ENCODE measurements at places on chromosomes 4 and X. TPM values are rescaled to one million over a fixed set of nuclear protein-coding genes. Genes with fewer than 3 reads are reported as not detected.

CCDC160 gene
- total RNA-seq, result not detected

- no peaks in the 10 kb centered on the region for H3K27me3 ChIP-seq
- H3K4me1 ChIP-seq, result peaks cover 36% of the 10 kb centered on the region
- H3K27ac ChIP-seq, result 0 out of 2 replicates have a peak overlapping the region, but pooled peaks have one; percentile 52
- DNase-seq, result no peak
- H3K36me3 ChIP-seq, result no peaks in the 10 kb centered on the region
These were observed 22.4 kb downstream of the PCDH18 start for GRCh38 chr4:137509855-137510282.

GRCh38 chrX:123425904-123426303 is 241.8 kb downstream of the GRIA3 start:
- H3K4me1 ChIP-seq, result no peaks in the 10 kb centered on the region
- no peak overlapping the region for H3K4me3 ChIP-seq
- H3K27me3 ChIP-seq, result no peaks in the 10 kb centered on the region
- no peak overlapping the region for H3K27ac ChIP-seq

- H3K4me1 ChIP-seq, result no peaks in the 10 kb centered on the region
- peaks cover 19% of the 10 kb centered on the region for H3K27me3 ChIP-seq
- H3K36me3 ChIP-seq, result no peaks in the 10 kb centered on the region
These were observed 5.4 kb upstream of the DUSP9 start for GRCh38 chrX:153641627-153642026.

DNA sequence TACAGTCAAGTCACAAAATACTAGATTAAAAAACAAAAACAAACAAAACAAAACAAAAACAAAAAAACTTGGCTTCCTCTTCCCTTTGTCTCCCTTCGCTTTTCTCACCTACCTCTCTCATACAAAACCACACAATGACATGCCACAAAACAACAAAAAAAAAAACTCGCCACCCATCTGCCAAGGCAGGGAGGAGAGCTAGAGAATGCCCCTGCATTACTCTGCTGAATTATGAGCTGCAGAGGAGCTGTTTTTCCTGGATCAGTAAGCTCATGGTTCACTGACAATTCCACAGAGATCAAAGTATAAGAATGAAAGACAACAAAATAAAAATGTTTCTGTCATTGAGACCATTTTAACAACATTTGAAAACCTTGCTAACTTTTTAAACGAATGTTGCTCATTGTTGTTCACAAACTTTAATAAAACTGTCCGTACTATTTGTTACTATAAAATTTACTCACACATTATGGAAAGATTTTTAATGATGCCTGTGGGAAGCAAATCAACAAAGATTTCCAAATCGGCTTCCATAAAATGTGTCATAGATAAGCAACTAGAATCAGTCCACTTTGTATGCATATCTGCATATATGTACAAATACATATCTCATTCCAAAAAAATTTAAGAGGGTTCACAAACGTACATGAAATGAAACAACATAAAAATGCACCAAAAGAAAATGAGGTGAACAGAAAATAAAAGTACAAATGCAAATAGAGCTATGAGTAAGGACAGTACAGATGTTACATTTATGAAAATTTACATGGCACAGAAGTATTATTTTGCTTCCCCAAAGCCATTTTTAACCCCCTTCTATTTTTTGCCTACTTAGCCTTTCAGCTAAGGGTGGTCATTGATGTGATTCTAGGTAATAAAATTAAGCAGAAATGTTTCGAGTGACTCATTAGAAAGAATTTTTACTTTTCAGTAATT is 252.4 kb upstream of the FAT4 start:
- H3K36me3 ChIP-seq, result no peaks in the 10 kb centered on the region
- H3K27me3 ChIP-seq, result no peaks in the 10 kb centered on the region
- no peak overlapping the region for H3K4me3 ChIP-seq
- no peak for DNase-seq
- no peaks in the 10 kb centered on the region for H3K4me1 ChIP-seq

- DNase-seq, result no peak
- no peaks in the 10 kb centered on the region for H3K36me3 ChIP-seq
- H3K27me3 ChIP-seq, result no peaks in the 10 kb centered on the region
These were observed 44.8 kb downstream of the ACOX3 start for GRCh38 chr4:8395504-8396296.

DNA sequence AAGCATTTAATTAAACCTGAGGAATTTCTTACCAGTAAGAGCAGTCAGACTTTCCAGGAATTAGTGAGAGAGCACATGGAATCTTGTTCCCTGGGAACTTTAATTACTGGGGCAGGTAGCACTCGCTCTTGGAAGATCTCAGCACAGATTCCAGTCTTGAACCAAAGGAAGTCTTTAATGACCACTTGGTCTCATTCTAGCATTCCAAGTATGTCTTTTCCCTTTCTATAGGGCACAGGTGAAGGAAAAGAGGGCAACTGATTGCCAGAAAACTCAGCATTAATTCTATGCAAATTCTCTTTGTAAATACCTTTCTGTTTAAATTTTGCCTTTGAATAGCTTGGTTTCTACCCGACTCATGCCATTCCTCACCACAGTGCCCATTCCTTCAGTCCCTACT is 236.6 kb downstream of the LDB2 start:
- no peak for DNase-seq
- peaks cover 3% of the 10 kb centered on the region for H3K36me3 ChIP-seq
- H3K4me1 ChIP-seq, result peaks cover 12% of the 10 kb centered on the region
- no peak overlapping the region for H3K4me3 ChIP-seq

TRPC5OS gene
- total RNA-seq, result not detected

- H3K36me3 ChIP-seq, result no peaks in the 10 kb centered on the region
These were observed 171.2 kb downstream of the PPP3CA start for GRCh38 chr4:101175896-101176676.

DNA sequence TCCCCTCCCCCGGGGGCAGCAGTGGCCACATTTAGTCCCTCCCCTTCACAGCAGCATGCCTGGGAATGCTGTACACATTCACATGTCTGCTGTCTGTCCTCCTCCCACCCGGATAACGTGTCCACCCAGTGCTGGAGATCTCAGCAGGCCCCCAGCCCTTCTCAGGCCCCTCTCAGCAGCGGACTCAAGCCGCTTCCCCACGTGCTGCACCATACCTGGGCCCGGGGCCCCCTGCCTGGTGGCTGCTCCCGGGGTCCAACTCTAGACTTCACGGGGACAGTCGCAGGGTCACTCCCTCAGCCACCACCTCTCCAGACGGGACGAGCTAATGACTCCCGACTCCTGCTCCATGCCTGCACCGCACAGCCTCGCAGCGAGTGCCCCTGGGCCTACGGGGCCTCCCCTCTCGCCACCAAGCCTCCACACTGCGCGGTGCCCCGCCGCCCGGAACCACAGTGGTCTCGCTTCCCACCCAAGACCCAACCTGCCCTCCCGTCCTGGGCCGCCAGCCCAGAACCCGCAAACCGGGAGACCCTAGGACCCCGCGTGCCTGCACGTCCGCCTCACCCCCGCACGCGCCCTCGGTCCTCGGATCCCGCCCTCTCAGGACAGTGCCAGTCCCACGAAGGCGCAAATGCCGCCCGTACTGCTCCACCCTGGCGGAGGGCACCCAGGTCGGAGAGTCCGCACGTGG is 1.3 kb upstream of the PCGF3 start:
- H3K27ac ChIP-seq, result no peak overlapping the region
- no peaks in the 10 kb centered on the region for H3K27me3 ChIP-seq
- DNase-seq, result no peak
- H3K4me3 ChIP-seq, result no peak overlapping the region
- H3K4me1 ChIP-seq, result no peaks in the 10 kb centered on the region

GLUD2 gene
- 0.55 TPM for total RNA-seq

DNA sequence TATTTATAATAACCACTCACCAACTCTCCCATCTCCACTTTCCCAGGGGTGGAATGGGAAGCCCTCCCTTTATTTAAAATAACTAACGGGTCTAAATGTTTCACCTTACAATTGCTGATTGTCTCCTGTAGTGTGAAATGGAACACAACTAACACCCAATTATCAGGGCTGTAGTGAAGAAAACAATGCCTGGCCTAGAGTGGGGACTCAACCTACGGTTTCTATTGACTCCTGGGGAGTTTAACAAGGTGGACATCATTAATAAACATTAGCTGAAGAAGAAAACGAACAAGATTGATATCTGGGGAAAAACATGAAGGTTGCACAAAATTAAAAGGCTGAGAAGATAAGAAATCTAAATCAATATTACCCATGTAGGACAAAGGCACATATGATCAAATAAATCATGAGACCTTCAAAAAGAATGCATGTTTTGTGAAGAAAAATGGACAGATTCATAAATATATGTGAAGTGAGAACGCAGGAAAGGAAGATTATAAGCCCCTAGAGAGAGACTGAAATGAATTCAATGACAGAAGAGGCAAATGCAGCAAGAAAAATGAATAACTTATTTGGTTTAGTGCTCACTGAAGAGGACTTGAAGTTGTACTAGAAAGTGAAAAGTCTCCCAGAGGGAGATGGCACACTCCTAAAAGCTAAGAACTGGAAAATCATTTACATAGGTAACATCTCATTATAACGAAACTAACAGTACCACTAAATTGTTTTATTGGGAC is 593.0 kb upstream of the AADAT start:
- no peaks in the 10 kb centered on the region for H3K27me3 ChIP-seq
- no peaks in the 10 kb centered on the region for H3K4me1 ChIP-seq
- H3K4me3 ChIP-seq, result no peak overlapping the region
- no peak for DNase-seq

DNA sequence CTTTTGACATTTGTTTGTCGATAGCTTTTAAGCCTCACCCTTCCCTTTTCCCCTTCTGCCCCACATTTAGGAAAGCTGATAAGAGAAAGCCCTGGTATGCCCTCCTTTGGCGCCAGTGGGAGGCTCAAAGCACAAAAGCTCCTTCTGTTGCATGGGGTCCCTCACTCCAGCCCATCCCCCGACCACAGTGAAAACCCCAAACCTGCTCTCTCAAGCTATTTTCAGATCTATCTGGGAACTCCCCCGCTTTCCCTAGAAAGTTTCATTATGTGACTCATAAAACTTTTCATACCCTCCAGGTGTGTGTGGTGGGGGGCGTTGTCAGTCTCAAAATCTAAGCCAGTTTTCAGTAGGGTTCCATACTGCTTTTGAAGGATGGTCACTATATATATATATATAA is 259.0 kb upstream of the PCDH7 start:
- DNase-seq, result no peak
- no peaks in the 10 kb centered on the region for H3K36me3 ChIP-seq
- H3K4me1 ChIP-seq, result no peaks in the 10 kb centered on the region
- no peak overlapping the region for H3K27ac ChIP-seq
- no peaks in the 10 kb centered on the region for H3K27me3 ChIP-seq

DNA sequence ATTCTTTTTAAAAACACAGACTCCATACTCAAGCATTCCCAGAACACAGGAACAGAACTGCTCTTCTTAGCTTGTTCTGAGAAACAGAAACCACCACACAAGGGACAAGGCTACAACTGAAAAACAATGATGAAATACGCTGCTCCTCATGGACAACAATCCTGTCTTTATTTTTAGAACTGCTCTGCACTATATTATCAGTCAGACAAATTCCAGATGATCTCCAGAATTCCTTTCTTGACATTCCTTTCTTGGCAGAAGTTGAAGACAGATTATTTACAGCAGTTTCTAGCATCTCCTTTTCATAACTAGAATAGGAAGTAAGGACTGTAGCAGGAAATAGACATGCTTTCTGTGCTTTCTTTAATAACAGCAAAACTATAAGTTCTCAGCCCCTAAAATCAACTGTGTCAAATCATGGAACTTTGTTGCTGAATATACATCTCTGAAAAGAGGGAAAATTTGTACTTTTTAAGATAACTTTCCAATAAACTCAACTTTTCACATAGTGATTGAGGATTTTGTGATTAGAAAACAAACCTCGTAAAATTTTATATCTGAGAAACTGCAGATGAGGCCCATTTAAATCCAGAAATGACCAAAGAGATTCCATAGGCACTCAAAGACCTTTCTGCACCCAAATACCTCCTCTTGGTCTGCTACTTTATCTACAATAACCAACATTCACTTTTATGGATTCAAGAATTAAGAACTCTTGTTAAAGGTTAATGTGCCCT is 35.9 kb downstream of the ANTXR2 start:
- DNase-seq, result peak; percentile 62
- peak overlapping the region; percentile 76 for H3K27ac ChIP-seq
- no peaks in the 10 kb centered on the region for H3K27me3 ChIP-seq
- H3K4me3 ChIP-seq, result peak overlapping the region; percentile 5

DNA sequence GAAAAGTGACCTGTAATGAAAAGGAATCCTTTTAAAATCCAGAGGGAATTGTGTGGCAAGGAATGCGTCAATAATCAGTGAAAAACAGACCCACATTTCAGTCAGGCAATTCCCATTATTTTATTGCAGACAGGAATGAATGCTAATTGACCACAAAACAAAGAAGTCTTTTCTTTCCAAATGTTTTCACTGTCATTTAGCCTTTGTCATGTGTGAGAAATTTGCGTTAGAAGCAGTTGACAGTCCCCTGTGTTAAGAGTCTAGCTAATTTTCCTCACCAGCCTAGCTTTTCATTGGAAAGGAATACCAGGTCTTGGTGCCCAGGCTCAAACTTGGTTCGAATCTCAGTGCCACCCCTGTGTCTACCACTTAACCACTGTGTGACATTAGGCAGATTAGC is 83.4 kb downstream of the KIT start:
- H3K27ac ChIP-seq, result no peak overlapping the region
- no peaks in the 10 kb centered on the region for H3K36me3 ChIP-seq
- no peaks in the 10 kb centered on the region for H3K4me1 ChIP-seq
- H3K4me3 ChIP-seq, result no peak overlapping the region

DNA sequence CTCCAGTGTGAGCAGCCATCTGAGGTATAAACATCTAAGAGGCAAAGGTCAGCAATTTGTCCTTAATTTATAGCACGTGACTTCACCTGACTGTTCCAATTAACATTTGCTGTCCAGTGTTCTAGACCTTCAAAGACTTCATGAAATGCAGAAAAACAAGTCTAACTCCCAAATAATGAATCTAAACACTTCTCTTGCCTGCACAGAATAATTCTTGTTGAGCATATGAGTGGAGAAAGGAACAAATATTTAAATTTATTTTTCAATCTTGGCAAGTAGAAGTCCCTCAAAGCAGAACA is 12.0 kb downstream of the RFC1 start:
- H3K27ac ChIP-seq, result peak overlapping the region; percentile 80
- peaks cover 9% of the 10 kb centered on the region for H3K36me3 ChIP-seq
- no peaks in the 10 kb centered on the region for H3K27me3 ChIP-seq
- no peak overlapping the region for H3K4me3 ChIP-seq

GRCh38 chr4:166153548-166153947 is 280.5 kb downstream of the TLL1 start:
- H3K27me3 ChIP-seq, result no peaks in the 10 kb centered on the region
- no peaks in the 10 kb centered on the region for H3K36me3 ChIP-seq
- no peaks in the 10 kb centered on the region for H3K4me1 ChIP-seq
- DNase-seq, result no peak
- no peak overlapping the region for H3K27ac ChIP-seq
- no peak overlapping the region for H3K4me3 ChIP-seq

DNA sequence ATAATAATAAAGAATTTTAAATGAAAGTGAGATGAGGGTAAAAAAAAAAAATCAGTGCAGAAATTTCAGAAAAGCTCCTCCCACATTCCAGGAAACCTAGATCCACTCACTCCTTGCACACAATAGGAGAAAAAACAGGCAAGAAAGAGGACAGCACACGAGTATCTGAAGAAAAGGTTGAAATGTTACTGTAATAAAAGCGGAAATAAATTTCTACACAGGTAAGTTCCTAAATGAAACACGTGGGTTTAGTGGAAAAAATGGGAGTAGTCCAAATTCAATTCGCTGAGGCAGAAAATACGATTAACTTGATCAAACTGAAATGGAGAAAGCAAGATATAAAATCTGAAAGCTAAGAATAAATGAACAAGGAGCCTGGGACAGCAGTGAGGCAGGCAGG is 2.0 kb upstream of the ACE2 start:
- no peak overlapping the region for H3K4me3 ChIP-seq
- DNase-seq, result no peak
- H3K27me3 ChIP-seq, result no peaks in the 10 kb centered on the region
- no peaks in the 10 kb centered on the region for H3K36me3 ChIP-seq

MAGEA9B gene
- not detected for total RNA-seq

Data from SJSA1 (cell line).